NCI-H510A (cell line): ENCODE measurements at places on chromosomes 4 and X.

- DNase-seq = no peak
These were observed 2.1 kb upstream of the IL2 start for GRCh38 chr4:122458625-122459024.

DNA sequence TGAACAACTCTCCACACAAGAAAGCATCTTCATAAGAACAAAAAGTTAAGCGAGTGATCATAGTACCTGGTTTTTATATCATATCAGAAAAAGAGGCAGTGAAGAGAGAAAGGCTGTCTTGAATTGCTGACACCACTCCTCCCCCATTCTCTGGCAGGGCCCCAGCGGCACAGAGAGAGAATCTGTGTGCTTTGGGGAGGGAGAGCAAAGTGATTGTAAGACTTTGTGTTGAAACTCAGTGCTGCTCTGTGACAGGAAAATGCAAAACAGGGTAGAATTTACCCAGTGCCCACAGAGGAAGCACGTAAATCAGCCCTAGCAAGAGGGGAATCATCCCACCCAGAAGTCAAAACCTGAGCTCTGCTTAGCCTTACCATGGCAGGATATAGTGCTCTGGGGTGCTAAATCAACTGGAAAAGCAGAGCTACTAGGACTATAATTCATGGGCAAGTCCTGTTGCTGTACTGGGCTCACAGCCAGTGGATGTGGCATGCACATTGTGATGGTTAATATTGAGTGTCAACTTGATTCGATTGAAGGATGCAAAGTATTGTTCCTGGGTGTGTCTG lies 174.6 kb downstream of the PRR32 start:
- DNase-seq = no peak

- DNase-seq = no peak
These were observed 98.0 kb upstream of the DCLK2 start for GRCh38 chr4:149980121-149980682.

- no peak for DNase-seq
These were observed 13.0 kb downstream of the IL13RA1 start for GRCh38 chrX:118740276-118740889.

GRCh38 chr4:67459164-67459563 lies 86.1 kb downstream of the CENPC start:
- DNase-seq = no peak

DNA sequence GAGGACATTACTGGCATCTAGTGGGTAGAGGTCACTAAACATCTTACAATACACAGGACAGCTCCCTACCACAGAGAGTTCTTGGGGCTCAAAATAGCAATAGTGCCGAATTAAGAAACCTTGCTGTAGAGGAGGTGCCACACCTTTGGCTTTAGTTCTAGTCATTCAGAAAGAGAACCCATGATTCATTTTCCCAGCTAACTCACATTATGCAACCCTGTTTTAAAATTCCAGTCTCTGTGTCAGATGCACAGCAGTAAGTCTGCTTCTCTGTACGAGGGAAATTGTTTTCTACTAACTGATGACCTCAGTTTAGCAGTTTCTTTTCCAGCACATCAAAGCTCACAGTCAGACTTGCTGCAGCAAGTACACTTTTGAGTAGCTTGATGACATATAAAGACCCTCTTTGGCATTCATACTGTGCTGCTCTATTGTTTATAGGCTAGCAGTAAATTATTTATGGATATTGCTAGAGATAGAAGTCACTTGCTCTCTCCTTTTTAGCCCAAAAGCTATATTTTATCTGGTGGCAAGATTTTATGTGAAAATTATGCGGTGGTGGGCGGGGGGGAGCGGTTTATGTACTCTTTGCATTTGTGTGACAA lies 487.8 kb upstream of the MAGEB18 start:
- no peak for DNase-seq

GRCh38 chr4:71765350-71765749 lies 18.5 kb downstream of the GC start:
- DNase-seq = no peak

DNA sequence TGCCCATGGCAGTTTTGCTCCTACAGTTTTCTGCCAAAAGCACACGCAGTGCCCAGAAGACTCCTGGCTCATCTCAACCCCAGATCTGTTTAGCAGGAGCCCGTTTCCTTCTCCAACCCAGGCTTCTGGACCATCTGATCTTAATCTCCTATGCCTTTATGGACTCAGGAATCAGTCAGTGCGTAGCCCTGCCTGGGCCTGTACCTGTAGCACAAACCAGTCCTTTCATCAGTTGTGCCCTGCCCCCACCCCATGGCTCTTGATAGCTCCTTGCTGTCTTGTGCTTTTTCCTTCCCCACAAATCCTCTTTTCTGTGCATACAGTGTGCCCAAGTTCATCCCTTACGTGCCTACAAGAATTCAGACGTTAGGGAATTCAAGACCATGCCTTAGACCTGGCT lies 1.5 kb downstream of the ZNF718 start:
- DNase-seq = no peak

DNA sequence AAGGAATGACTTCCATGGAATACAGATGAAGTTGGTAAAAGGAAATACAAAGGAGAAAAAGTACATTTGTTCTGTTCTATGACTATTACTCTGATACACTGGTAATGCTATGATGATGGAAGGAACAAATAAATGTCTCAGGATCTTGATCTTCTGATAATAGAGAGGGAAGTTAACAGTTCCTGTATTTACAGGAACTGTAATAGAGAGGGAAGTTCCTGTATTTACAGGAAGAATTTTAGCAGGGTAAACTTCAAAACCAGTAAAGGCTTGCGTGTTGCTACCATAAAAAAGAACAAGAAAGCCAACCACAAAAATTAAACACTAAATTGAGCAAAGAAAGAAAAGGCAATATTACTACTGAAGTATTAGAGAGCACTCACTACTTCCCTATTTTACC lies 91.7 kb upstream of the HPGD start:
- DNase-seq = no peak

GRCh38 chr4:41509451-41509866 lies 28.5 kb upstream of the LIMCH1 start:
- no peak for DNase-seq

GRCh38 chr4:185693548-185694215 lies 118.3 kb downstream of the SORBS2 start:
- DNase-seq = no peak

GRCh38 chr4:186108391-186108790 lies 3.9 kb downstream of the FAM149A start:
- no peak for DNase-seq

DNA sequence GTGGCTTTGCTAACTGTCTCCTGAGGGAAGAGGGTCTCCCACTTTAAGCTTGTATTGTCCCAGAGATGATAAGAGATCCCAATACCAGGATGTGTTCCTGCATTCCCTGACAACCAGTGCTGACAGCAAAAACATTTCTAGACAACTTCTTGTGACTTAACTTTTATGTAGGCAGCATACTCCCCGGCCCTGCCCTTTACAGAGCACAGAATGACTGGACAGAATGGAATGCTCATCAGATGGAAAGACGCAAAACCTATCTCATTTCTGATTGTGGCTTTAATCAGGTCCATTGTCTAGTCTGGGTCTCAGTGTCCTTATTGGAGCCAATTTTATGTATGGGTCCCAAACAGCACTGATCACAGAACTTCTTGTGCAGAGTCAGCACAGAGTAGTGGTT lies 18.2 kb upstream of the PLAC1 start:
- DNase-seq = no peak

DNA sequence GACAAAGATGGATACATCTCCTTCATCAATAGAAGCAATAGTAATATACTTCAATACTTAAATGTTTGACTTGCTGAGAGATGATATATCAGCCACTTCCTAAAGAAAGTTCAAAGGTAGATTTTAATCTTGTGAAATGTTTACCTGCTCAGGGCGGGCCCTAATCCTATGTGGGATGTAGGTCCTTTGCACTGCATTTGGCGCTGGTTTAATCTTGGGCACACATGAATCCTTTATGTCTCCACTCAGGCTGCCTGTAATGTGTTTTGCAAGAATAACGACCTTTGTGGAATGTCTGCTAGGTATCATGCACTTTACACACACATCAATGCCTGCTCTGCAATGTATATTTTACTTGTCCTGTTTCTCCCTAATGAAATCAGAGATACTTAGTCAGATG lies 368.7 kb downstream of the GBA3 start:
- DNase-seq = no peak

GRCh38 chrX:116318672-116319071 lies 117.7 kb upstream of the SLC6A14 start:
- DNase-seq = no peak

GRCh38 chrX:38806875-38807621 lies 5.8 kb downstream of the MID1IP1 start:
- DNase-seq = no peak

GRCh38 chr4:157702831-157703230 lies 470.0 kb downstream of the GASK1B start:
- no peak for DNase-seq

- DNase-seq = no peak
These were observed 694 bp downstream of the PDS5A start for GRCh38 chr4:39976945-39977488.

GRCh38 chr4:10084651-10085358 lies 31.8 kb downstream of the WDR1 start:
- no peak for DNase-seq

- DNase-seq = no peak
These were observed 16.5 kb upstream of the PDCL2 start for GRCh38 chr4:55608591-55608990.

DNA sequence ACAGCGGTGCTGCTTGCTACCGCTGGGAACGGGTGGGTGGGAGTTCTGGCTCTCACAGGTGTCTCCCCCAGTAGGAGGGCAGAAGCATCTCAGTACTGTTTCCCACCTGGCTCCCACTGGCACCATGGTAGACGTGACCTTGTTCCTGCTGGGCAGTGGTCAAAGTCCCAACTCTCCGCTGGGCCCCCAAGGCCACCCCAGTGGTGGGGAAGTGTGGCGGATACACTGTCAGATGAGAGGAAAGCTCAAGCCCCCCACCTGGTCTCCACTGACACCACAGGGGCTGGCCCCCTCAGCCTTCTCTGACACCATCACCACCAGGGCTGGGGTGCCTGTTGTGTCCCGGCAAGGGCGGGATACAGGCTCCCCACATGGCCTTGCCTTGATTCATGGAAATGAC lies 24.6 kb downstream of the LETM1 start:
- DNase-seq = no peak

GRCh38 chr4:121307445-121308327 lies 73.1 kb downstream of the QRFPR start:
- no peak for DNase-seq

GRCh38 chr4:113977526-113977855 lies 2.0 kb downstream of the ARSJ start:
- DNase-seq = no peak

- no peak for DNase-seq
These were observed 280.4 kb downstream of the DHX15 start for GRCh38 chr4:24303926-24304325.

- no peak for DNase-seq
These were observed 209.1 kb upstream of the JADE1 start for GRCh38 chr4:128600410-128600809.

GRCh38 chr4:159235779-159236368 lies 133.0 kb downstream of the RAPGEF2 start:
- no peak for DNase-seq

GRCh38 chr4:86334020-86334750 lies 25.7 kb downstream of the MAPK10 start:
- no peak for DNase-seq

- DNase-seq = no peak
These were observed 143.6 kb downstream of the TMEM164 start for GRCh38 chrX:110146521-110146920.

- DNase-seq = peak; percentile 0
These were observed 96.4 kb downstream of the EMCN start for GRCh38 chr4:100421361-100421978.

GRCh38 chr4:99652596-99653436 lies 4.8 kb downstream of the C4orf54 start:
- peak; percentile 34 for DNase-seq

GRCh38 chrX:29867971-29868370 lies 347.4 kb upstream of the MAGEB2 start:
- DNase-seq = no peak

- no peak for DNase-seq
These were observed 541.4 kb downstream of the TLL1 start for GRCh38 chr4:166414431-166414830.

DNA sequence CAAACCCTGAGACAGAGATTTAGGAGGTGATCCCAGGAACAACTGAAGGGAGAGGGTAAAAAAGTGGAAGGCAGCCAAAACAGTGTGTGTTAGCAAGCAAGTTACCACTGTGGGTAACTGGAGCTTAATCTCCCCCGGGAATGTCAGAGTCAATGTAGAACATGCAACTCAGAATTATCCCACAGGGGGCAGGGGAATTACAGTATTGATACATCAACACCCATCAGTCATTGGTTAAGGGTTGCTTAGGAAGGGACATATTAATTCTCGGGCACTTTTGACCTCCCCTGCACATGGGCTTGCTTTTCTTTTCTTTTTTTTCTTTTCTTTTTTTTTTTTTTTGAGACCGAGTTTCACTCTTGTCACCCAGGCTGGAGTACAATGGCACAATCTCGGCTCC lies 29.3 kb downstream of the CXorf58 start:
- DNase-seq = no peak

DNA sequence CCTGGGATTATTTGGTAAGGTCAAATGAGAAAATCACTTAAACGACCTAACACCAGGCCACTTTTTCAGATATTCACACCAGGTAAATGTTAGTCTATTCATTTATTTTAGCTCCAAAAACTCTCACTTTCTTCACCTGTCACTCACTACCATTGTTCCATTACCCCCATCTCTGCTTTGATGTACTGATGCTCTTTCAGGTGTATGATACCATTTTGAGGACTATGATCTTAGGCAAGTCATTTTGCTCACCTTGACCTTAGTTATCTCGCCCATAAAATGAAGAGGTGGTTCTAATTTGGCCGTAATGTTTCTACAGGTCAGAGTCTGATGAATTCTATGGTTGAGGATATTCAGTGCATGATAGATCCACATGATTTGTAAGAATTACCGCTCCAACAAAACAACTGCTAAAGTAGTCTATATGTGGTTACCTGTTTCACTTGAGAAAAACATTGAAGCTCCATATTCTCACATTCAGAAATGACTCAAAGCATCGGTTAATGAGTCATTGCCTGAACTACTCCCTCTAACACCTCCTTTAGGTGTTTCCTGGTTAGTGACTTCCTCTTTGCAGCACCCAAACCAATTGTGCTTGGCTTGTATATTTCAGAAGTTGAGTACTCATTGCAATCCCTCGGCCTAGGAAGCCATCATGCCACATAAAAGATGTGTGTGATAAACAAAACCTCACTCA lies 4.5 kb downstream of the DTHD1 start:
- no peak for DNase-seq

DNA sequence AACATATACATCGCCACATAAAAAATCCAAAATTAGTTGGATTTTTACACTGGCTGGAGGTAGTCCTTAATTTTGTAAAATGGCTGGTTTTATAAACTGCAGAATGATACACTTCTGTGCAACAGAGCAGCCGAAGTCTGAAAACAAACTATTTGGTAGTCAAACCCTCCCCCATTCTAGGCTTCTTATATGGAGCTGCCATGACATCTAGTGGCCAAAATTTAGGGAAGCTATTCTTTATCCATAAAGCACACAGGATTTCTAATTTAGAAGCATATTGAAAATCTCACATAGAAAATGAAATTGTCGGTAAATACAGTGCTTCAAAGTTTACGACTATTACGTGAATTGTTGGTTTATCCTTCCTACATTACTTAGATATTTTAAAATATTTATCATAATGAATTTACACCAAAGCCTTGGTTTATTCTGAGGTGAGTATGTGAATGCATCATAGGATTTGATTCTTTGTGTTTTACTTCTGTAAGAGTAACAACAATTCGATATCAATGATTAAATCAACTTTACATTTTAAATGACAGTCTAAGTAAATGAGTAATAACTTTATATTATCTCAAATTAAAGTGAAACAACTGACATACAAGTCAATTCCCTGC lies 113.4 kb upstream of the FAM241A start:
- DNase-seq = no peak
